ENCODE measurements at places on chromosomes 5 and 9.

DNA sequence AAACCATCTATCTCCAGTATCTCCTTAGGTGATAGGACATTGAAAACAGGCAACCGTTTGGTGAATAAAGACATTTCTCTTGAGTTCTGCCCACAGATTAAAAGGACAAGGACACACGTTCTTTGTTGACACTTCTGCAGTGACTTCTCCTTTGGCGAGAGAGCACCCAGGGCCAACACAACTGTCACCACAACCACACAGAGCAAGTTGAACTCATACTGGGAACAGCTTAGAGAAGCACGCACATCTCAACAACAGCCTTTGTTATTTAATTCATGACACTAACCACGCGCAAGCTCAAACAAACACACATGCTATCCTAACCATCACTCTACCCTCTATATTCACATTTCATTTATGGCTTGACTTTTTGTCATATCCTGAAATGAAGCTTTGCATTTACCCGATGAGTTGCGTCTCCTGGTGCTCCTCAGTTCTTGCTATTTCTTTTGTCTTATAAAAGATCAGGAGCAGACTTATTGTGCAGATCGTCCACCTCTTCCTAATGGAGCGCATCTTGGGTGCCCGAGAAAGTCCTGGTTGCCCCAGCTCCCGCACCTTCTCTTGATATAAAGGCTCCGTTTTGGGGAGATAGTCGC, 543 bp downstream of the ST8SIA4 start:
- no peak for DNase-seq

DNA sequence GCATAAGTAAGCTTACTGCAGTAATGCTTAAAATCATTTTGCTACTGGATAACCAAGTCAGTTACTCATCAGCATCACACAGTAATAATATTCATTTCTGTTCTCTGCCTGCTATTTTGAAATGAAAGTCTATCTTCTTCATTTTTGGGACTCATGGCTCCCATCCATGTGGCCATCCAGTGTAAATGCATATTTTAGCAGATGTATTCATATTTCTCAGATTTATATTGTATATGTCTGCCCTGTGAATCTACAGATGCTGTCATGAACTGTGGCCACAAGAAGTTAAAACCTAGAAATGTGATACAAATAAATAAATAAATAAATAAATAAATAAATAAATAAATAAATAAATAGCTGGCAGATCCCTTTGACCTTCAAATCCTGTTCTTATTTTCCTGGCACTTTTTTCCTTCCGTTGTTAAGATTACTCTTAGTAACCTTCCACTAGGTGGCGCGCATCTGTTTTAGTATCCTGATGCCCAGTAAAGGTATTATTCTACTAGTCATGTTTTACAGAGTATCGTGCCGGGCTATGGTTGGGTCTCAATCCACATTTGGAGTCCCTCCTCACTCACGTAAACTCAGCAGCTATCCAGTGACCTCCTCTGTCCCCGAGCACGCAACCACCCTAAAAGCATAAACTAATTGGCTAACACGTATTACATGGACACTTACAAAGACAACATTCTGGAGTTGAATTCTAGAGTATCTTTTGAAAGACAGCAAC, 79.2 kb upstream of the IL7R start:
- peak; percentile 75 for DNase-seq

- no peak for DNase-seq
These were observed 1471.8 kb upstream of the NUDT12 start for GRCh38 chr5:105034401-105034763.

DNA sequence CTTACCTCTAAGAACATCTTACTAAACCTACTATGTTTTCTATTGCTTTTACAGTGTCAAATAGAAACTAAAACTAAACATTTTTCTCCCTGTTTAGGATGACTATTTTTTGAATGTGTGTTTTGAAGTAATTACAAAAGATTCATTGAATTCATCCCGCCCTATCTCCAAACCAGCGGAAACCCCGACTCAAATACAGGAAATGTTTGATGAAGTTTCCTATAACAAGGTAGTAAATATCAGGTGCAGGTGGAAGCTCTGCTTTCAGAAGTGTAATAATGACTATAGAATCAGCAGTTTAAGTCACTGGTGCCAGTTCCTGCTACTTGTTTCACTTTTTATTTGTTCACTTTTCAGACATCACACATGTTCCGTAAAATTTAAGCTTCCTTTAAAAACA, 20.0 kb downstream of the ERAP2 start:
- DNase-seq: no peak

DNA sequence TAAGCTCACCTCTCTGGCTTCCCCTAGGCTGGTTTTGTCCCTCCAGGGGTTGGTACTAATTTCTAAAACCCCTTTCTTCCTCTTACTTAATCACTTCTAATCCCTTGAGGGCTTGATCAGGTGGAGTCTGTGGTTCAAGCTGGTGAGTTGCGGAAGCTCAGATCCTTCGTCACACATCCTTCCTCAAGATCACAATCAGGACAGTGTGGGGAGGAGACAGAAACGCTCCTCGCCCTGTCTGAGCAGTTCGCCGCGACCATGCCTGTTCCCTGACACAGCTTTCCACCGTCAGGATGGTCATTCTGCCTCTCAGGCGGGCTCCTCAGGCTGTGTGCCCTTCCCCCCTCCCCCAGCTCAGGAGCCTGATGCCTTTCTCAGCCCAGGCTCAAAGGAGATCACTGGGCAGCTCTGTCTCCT, 24.3 kb downstream of the CPLX2 start:
- peak; percentile 39 for DNase-seq

- DNase-seq: no peak
These were observed 4.1 kb upstream of the CARD9 start for GRCh38 chr9:136377341-136378169.

DNA sequence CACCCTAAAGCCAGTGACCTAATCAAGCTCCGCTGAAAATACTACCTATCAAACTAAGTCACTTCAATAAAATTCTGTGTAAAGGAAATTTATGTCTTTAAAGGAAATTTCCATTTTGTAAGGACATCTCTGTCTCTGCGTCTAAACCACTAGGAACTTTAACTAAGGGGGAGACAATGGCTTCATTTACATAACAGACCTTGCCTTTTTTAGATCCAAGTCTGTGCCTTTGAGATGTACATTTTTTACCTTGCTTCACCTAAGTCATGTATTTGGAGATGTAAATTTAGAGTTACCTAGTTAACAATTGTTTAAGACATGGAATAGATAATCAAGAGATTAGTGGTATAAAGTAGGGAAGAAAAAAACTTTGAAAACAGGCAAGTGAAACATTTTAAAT, 10.2 kb upstream of the GLT6D1 start:
- no peak for DNase-seq

DNA sequence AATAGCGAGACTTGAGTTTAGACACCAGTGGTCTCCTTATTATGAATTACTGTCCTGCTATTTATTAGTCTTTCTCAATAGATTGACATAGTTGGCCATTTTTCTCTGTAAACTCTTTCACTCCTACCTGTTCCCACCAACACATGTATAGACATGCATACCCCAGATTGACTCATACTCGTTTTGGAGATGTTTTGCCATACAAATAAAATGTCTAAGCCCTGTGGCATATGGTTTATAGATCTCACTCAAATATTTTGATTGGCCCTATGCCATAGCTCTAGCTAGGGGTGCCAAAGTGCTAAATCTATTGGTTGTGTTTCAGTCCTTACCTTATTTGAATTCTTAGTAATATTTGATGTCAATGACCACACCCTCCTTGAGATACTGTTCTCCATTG, 42.3 kb downstream of the CAMK4 start:
- no peak for DNase-seq

DNA sequence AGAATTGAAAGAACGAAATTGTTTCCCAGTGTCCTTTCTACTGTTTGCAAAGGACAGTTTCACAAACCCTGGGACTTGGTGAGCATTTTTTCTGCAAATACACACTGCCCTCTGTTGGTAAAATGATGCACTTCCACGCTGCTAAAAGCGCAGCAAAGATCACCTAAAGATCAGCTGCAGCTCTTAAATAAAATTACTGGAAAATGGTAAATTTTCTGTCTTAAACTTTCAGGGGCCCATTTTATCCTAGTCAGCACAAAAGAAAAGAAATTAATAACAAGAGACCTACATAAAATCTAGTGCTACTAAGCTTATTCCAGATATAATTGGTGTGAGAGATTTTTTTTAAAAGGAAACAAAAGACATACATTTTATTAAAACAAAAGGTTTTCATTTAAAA, 566.0 kb downstream of the CAAP1 start:
- no peak for DNase-seq

- no peak for DNase-seq
These were observed 1523.6 kb upstream of the WWC1 start for GRCh38 chr5:166767858-166768257.

DNA sequence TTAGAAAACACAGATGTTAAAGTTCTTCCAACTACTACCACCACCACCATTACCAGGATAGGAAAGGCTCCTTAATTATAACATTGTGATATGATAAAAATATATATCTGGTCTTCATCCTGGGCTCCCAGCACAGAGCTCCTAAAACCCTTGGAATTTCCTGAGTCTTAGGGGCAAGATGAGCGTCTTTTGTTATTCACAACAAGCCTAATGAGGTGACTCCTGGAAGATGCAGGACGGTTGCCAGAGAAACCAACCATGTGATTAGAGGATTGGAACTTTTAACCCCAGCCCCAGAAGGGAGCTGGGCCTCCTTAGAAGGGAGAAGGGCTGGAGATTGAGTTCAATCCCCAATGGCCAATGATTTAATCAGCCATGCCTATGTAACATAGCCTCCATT, 148.0 kb upstream of the ADRA1B start:
- no peak for DNase-seq

DNA sequence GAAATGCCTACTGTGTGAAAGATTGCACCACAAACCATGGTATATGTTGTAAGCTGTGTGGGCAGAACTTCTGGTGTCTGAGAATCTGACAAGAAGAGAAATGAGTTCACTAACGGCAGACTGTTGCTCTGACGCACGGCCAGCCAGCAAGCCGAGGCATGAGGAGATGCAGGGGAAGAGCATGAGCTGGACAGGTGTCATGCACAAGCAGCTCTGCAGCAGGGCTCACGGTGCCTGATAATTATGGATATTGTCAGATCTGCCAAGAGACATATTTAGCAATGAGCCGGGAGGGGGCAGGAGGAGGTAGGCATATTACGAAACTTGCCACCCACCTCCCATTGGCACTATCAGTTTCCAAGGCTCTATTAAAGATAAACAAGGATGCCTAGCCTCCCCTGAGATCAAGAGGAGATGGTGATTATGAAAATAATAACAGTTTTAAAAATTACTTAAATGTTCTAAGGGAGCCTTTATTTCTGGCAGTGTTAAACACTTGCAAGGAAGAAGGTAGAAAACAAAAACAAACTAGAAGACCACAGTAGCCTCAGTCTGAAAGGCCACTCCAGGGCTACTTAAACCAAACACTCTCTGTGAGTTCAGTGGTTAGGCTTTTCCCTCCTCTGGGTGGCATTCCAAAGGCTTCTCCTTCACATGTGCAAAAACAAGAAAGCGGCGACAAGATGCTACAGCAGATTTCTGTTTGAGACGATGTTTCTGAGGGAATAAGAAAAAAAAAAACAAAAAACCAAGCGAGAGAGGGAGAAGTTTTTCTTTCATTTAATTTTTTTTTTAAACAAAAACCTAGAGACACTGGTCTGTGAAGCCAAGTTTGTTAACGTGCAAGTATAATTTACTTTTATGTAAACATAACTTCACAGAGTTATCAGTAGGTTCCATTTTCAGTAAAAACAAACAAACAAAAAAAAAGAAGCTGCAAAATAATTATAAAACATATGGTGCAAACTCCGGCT, 339.5 kb downstream of the BNC2 start:
- no peak for DNase-seq

GRCh38 chr5:154652746-154653417, 102.3 kb upstream of the LARP1 start:
- DNase-seq: no peak

GRCh38 chr9:101925498-101925897, 187.1 kb upstream of the GRIN3A start:
- DNase-seq: no peak

DNA sequence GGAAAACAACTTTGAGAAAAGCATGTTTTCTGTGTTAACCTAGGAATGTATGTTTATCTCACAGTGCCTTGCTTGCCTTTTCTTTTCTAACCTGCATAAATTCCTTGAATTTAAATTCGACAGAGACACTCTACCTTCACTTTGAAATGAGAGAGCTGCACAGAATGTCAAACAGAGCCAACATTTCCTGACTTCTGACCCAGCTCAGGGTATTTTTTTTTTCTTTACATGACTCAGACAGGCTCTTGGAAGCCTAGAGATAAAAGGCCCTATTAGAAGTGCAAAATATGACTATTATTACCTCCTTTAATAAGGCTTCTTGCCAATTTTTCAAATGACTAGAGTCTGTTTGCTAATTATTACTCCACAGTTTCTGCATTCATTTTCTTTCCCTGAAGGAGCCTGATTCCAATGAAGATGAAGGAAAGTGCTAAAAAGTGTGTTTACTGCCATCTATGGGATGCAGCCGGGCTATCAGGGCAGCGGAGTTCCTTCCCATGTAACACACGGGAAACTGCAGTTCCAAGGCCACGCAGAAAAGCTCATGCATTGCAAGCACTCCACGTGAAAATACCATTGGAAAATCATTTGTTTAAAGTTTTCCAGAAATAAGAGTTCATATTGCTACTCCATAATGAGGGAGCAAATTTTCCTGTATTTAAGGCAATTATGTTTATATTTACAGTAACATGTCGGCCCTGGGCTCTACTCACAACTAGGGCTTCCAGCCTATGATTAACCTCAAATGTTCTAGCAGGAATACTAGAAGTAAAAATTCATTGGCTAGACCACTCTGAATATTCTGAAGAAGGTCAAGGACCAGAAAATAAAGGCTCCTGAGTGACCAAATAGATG, 485.6 kb downstream of the ZSWIM6 start:
- no peak for DNase-seq

DNA sequence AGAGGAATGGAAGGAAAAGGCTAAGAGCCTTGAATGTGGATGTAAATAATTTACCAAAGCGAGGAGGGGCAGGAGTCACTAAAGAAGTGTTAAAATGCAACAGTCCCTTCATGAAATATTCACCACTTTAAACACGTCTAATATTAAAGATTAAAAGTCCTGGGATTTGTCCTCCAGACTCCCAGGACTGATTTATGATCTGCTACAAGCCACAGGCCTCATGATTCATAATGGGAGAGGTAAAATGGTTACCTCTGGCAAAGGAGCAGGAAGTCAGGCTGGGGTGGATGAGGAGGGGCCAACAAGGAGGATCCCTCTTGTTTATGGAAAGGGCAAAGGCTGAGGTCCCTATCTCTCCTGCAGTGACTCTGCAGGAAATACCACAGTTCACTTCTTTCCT, 292.4 kb downstream of the TRIM32 start:
- no peak for DNase-seq

GRCh38 chr5:91146905-91147600, 236.1 kb downstream of the ARRDC3 start:
- no peak for DNase-seq

DNA sequence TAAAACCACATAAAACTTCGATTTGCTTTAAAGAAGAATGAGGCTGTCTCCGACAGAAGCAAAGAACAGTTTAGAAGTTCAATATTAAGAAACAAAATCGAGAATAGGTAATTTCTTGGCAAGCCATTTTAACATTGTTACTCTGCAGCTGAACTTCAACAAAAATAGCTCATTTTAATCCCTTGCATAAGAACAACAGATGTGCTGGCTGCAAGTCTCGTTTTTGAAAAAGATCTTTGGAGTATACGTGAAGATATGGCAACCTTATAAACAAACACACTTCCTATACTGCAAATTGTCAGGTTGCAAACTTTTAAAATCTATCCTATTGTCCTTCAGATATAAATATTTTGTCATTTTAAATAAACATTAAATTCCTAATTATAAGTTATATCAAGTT, 71.5 kb downstream of the FBN2 start:
- DNase-seq: no peak

Data from T-helper 9 cell (primary cell).